ENCODE measurements at places on chromosomes 11 and 22.
A peak's percentile ranks its signal among the peaks of the same experiment; 100 is the strongest.

DNA sequence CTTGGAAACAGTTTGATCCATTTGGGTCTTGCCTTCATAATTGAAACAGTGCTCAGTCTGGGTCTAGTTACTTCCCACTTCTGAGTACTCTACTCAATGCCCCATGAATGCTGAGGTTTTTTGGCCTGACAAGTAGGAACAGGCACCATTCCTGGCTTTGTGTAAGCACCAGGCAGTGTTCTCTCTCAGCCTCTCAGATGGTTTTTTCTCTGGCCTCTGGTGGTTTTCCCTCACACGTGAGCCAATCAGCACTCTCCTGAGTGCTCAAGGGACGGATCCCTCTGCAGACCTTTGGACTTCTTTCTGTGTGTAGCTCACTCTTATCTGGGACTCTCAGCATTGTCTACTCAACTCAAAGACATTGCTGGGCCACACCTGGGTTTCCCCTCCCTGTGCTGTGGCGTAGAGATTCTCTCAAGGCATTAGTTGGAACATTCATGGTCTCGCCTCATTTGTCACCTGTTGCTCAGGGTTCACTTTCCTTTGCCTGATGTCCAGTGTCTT is 21.3 kb downstream of the SIK2 start:
- DNase-seq = no peak

GRCh38 chr11:79060081-79060953 is 380.5 kb downstream of the TENM4 start:
- no peak for DNase-seq

- no peak for DNase-seq
These were observed 26.8 kb downstream of the RPL3 start for GRCh38 chr22:39292561-39293074.

DNA sequence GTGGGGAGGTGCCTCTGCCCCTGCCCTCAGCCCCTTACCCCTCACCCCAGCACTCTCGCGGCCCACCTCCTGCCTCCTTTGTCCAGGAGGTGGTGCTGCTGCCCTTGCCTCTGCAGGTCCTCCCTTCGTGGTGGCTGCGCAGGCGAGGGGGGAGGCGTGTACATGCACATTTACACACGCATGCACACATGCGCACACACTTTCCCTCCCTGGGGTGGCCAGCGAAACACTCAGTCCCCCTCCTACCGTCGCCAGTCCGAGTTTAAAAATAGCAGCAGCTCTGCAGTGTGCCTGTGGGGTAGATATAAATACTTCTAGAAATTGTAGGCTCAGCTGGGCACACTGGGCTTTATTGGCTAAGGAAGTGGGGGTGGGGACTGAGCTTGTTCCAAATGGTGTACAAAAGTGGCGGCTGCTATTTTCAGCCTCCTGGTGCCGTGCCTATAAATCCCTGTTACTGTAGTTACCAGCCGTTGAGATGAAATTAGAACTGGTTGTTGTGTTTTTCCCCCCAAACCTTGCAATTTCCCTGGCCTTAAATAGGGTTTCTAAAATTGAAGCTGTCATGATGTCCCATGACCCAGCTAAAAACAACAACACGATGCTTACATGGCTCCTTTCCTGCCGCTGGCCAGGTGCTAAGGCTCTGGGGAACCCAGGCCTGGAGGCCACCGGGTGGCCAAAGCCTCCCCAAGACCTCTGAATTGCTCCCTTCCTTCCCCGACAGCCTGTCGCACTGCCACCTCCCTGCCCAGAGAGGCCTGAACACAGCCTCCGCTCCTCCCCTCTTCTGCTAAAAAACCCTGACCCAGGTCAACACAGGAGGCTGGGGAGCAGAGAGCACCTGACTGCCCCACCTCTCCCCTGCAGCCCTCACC is 12.4 kb downstream of the PICK1 start:
- DNase-seq = no peak

- DNase-seq = no peak
These were observed 16.7 kb downstream of the MB start for GRCh38 chr22:35600476-35600875.

- no peak for DNase-seq
These were observed 1.0 kb downstream of the ZNF70 start for GRCh38 chr22:23749841-23750301.

DNA sequence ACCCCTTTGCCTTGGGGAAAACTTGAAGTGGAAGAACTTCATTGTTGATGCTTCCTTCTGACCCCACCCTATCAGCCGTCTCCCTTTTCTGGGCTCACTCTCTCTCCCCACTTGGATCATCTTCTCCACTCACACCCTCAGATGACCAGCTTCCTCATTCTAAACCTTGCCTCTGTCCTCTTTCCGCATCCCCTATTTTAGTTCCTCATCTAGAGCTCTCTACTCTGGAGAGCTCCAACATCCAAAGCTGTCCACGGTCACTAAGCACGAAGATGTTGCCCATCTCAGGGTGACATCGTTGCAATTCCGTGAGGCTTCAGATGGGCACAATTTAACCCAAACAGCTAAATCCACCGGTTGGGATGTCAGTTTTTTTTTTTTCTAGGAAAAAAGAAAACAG is 31.6 kb upstream of the ME3 start:
- DNase-seq = no peak

- no peak for DNase-seq
These were observed 80.4 kb downstream of the HSD17B12 start for GRCh38 chr11:43760902-43761301.

- no peak for DNase-seq
These were observed 18.4 kb upstream of the SMIM38 start for GRCh38 chr11:69137151-69137844.

DNA sequence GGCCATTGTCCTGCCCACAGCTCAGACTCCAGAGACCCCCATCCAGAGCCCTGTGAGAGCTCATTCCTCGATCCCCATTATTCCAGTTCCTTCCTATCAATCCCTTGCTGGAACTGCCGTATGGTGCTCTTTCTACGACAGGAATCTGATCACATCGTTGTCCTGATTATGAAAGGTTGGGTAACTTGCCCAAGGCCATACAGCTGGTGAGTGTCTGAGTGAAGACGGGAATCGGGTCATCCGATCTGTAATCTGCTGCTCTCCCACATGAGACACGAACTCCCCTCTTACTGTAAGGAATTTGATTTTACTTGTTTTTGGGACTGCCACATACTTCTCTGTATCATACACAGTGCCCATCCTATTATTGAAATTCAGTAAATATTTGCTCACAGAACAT is 149.1 kb downstream of the OPCML start:
- no peak for DNase-seq

DNA sequence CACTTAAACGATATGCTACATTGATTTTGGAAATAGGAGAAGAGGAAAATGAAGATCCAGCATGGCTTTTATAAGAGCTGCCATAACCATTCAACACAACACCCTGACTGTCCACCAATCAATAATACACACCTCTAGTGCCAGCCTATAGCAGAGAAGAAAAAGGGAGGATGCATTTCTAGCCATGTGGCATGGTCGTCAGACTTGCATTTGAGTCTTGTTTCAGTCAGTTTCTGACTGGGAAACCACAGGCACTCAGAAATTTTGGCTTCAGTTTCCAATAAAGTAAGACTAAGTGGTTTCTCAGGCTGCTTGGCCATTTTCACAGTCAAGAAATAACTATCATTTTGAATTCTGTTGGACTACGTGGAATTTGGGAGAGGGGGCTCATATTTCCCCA is 523.5 kb upstream of the LRRC4C start:
- DNase-seq = no peak

- DNase-seq = no peak
These were observed 73.2 kb downstream of the GRK3 start for GRCh38 chr22:25637672-25638071.

DNA sequence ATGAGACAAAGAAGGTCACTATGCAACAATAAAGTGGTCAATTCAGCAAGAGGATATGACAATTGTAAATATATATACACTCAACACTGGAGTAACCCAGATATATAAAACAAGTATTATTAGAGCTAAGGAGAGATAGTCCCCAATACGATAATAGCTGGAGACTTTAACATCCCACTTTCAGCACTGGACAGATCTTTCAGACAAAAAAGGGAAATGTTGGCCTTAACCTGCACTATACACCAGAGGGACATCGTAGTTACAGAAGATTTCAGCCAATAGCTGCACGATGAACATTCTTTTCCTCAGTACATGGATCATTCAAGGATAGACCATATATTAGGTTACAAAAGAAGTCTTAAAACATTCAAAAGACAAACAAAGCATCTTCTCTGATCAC is 29.9 kb downstream of the PIWIL3 start:
- no peak for DNase-seq

- no peak for DNase-seq
These were observed 6.5 kb upstream of the RBM14 start for GRCh38 chr11:66609721-66610617.

- no peak for DNase-seq
These were observed 1120.7 kb downstream of the LRRC4C start for GRCh38 chr11:40338739-40339138.

DNA sequence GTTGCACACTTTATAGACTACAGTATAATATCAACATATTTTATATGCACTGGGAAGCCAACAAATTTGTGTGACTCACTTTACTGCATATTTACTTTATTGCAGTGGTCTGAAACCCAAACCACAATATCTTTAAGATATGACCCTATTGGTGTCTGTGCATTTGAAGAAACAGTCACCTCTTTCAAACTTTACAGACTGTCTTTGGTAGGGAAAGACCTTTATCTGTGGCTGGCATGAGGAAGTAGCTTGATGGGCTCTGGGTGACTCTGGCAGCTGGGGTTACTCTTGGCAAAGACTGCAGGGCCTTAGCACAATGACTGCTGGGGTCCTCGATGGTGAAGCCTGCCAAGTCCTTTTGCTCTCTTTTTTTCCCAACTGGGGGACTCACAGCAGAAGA is 21.3 kb upstream of the ABTB2 start:
- no peak for DNase-seq

GRCh38 chr22:32695451-32695891 is 106.0 kb upstream of the TIMP3 start:
- no peak for DNase-seq

GRCh38 chr11:31821235-31821764 is 10.2 kb upstream of the PAX6 start:
- DNase-seq = no peak

- no peak for DNase-seq
These were observed 2.3 kb downstream of the IFITM1 start for GRCh38 chr11:316031-316701.

DNA sequence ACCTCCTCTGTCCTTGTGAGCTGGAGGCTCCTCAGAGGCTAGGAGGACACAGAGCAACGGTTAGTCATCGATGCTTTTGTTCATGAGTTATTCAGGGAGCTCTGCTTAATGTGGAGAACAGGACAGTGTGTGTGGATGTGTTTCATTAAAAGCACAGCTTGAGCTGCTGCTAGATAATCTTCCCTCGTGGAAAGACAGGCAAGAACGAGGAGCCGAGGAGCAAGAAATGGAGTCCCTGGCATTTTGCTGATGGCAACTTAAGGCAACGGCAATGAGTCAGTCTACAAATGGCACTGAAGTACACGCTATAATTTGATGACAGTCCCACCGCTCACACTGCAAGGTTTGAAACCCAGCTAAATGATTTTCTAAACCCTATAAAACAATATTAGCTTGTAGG is 106.2 kb downstream of the IGLL1 start:
- no peak for DNase-seq

GRCh38 chr22:22235558-22235957 is 9.0 kb upstream of the VPREB1 start:
- DNase-seq = peak; percentile 54

- no peak for DNase-seq
These were observed 520.8 kb downstream of the INSC start for GRCh38 chr11:15635521-15635920.

- DNase-seq = no peak
These were observed 35.8 kb upstream of the ALX4 start for GRCh38 chr11:44345781-44346180.

DNA sequence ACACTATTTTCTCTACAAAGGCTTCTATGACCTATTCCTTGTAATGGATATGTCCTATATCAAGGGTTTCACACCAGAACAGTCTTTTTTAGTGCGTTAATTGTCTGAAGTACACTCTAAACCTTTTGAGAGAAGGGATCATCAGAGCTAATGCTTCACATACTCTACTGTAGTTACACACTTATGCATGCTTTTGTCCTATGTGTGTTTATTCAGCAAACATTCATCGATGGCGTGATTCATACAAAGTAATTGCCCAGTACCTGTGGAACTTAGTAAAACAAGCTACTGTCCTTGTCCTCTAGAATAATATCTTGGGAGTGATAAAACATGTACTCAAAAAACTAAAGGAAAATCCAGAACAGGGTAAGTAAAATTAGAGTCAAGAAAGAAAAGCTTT is 139.2 kb downstream of the GUCY1A2 start:
- DNase-seq = no peak

DNA sequence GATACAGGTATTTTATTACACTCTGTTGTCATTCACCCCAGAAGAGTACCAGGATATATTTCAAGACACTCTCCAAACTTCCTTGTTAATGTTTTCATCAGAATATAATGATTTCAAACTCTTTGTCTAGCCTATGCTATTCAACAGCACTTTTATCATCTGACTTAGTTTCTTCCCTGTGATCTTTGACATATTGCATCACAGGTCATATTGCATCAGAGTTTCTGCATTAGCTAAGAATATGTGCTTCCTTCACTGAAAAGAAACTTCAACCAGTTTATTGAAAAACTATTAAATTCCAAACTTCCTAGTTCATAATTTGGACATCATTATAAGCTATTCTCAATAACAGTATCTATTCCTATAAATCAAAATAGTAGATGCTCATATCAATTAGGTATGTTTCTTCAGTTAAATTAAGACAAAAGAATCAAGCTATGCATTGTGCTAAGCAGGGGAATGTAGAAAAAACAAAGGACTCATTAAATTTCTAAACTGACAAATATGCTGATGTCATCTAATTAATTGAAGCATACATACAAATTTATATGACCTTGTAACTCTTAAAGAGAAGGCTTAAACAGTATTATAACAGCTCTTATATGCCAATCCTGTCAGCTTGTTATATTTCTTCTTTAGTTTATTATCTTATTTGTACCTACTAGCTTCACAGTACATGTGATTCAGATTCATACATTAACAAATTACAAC is 361.8 kb upstream of the LUZP2 start:
- no peak for DNase-seq

GRCh38 chr22:39169797-39170466 is 17.5 kb upstream of the CBX7 start:
- DNase-seq = no peak

GRCh38 chr11:16280256-16280682 is 76.1 kb downstream of the SOX6 start:
- no peak for DNase-seq

DNA sequence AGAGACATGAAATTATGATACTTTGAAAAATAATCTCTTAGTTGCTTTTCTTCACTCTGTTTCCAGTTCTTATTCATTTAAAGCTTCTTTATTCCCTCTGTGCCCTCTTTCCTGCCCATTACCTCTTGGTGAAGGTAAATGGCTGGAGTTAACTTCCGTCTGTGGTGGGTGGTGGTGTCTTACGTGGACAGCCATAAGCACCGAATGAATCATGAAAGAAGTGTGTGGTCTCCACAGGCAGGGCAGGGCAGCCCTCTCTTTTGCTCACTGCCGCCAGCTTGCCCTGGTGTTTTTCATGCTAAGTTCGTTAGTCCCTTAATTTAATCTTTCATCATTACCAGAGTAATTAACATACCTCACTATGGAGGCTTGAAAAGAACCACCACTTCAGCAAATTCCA is 98.7 kb upstream of the SORL1-AS1 start:
- no peak for DNase-seq

- DNase-seq = no peak
These were observed 22.2 kb downstream of the LIF start for GRCh38 chr22:30224161-30224857.

- DNase-seq = no peak
These were observed 37.2 kb downstream of the SLC35F2 start for GRCh38 chr11:107821199-107821927.

- no peak for DNase-seq
These were observed 15.0 kb downstream of the POU2F3 start for GRCh38 chr11:120254788-120255518.
